Type B pancreatic cell (in vitro differentiated cells): ENCODE measurements at places on chromosomes 6 and 20. TPM values are rescaled to one million over a fixed set of nuclear protein-coding genes. Genes with fewer than 3 reads are reported as not detected.
A peak's percentile ranks its signal among the peaks of the same experiment; 100 is the strongest.

- H3K4me3 ChIP-seq, result no peak overlapping the region
- H3K27ac ChIP-seq, result no peak overlapping the region
- no peak for DNase-seq
- H3K36me3 ChIP-seq, result no peaks in the 10 kb centered on the region
- no peaks in the 10 kb centered on the region for H3K4me1 ChIP-seq
Measured at GRCh38 chr6:67594366-67594765, 1040.7 kb upstream of the ADGRB3 start.

- H3K27ac ChIP-seq, result no peak within 1 kb of the TSS
- H3K4me1 ChIP-seq, result peaks cover 6% of the 10 kb centered on the region
- DNase-seq, result peak; percentile 71
Measured at GRCh38 chr6:136921936-136922684, at the start of gene SLC35D3. TSS of gene SLC35D3 (plus strand) at chr6:136922301. CDS start at chr6:136922429, 128 bp downstream.

DNA sequence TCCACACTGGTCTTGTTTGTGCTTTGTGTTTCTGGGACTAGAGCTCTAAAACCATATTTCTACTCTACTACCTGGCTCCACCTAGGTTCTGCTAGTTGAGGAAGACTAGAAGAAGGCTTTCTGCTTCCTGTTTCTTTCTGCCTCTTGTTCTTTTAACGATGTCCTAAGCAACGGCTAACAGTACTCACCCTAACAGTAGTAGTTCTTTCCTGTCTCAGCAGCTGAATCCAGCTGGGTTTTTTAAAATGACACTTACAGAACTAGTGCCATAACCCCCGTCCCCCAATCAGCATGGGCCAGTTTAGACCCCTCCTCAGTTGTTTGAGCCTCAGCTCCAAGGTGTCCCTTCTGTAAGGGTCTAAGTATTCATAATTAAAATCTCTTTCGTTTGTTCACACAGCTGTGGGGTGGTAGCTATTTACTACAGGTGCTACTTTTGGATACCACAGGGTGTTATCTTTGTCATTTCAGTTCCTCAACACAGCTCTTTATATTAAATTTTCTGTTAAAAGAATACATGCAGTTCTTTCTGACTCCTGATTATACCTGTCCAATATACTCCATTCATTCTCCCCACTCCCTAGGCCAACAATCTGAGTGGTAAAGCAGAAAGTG is 790.2 kb downstream of the DHX35 start:
- no peaks in the 10 kb centered on the region for H3K4me1 ChIP-seq

MDN1 gene
- total RNA-seq, result 36.7 and 43.1 TPM in 2 replicates

GRCh38 chr20:45355209-45356084 is 7.2 kb upstream of the SDC4 start:
- no peak overlapping the region for H3K4me3 ChIP-seq
- H3K27me3 ChIP-seq, result no peaks in the 10 kb centered on the region
- peaks cover 10% of the 10 kb centered on the region for H3K4me1 ChIP-seq

MAFB gene
- 104 and 114 TPM in 2 replicates for total RNA-seq

TINAG gene
- 0.33 TPM in 1 of 2 replicates, not detected in the other for total RNA-seq

DNA sequence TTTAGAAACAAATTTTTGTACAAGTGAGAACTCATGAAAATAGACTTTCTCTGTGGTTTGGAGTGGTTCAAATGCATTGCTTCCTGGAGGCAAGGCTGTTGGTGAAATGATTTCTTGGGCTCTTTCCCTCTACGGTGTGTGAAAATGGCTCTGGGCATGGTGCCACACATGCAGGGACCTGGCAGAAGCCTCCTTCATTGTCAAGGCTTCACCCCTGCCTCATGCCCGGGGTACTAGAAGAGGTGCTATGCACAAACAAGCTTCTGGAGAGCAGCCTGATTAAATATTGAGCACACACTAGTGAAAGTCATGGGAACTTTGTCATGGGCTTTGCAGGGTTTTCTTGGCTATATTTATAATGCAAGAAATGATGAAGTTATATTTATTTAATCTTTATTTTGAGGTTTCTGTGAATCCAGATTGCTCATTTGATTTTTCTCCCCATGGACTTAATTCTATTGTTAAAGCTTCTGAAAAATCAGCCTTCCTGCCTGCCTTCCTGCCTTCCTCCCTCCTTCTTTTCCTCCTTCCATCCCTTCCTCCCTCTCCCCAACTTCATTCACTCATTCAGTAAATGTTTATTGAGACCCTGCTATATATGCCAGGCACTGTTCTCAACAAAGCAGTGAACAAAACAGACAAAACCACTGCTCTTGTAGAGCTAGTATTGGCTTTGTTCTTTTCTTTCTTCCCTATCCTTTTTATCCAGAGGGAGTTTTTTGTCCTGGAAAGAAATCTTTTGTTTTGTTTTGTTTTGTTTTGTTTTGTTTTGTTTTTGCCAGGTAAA is 21.0 kb downstream of the C6orf89 start:
- H3K27ac ChIP-seq, result no peak overlapping the region
- no peak overlapping the region for H3K4me3 ChIP-seq
- peaks cover 23% of the 10 kb centered on the region for H3K36me3 ChIP-seq
- H3K4me1 ChIP-seq, result peaks cover 7% of the 10 kb centered on the region

- H3K4me1 ChIP-seq, result peaks cover 8% of the 10 kb centered on the region
- H3K36me3 ChIP-seq, result peaks cover 19% of the 10 kb centered on the region
- no peak overlapping the region for H3K4me3 ChIP-seq
- no peaks in the 10 kb centered on the region for H3K27me3 ChIP-seq
- peak overlapping the region; percentile 62 for H3K27ac ChIP-seq
Measured at GRCh38 chr6:35073211-35073610, 67.9 kb downstream of the TCP11 start.

CCND3 gene
- total RNA-seq, result 60.4 and 172 TPM in 2 replicates

DNA sequence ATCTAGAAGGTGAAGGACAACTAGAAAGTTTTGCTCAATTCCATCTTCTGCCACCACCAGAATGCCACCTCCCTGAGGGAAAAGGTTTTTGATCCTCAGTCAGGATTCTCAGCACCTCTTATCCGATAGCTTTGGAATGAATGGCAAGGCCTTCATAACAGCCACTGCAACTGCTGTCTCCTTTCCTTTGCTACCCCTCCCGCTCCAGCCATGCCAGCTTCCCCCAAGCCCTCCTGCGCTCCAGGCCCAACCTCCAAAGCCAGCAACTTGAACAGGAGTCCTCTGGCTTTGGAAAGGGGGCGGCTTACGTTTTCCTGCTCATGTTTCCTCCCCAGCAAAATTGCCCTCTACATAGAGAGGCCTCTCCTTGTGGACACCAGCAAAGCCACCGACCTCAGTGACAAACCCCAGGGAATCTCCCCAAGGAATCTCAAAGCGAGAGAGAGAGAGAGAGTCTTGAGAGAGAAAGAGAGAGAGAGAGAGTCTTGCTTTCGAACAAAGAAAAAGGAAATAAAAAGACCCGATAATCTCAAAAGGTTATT is 420 bp upstream of the BTN2A1 start:
- H3K4me1 ChIP-seq, result peaks cover 26% of the 10 kb centered on the region

GRCh38 chr6:163543321-163543720 is 128.8 kb downstream of the QKI start:
- H3K4me1 ChIP-seq, result peaks cover 26% of the 10 kb centered on the region
- H3K27ac ChIP-seq, result no peak overlapping the region
- no peak for DNase-seq

DNA sequence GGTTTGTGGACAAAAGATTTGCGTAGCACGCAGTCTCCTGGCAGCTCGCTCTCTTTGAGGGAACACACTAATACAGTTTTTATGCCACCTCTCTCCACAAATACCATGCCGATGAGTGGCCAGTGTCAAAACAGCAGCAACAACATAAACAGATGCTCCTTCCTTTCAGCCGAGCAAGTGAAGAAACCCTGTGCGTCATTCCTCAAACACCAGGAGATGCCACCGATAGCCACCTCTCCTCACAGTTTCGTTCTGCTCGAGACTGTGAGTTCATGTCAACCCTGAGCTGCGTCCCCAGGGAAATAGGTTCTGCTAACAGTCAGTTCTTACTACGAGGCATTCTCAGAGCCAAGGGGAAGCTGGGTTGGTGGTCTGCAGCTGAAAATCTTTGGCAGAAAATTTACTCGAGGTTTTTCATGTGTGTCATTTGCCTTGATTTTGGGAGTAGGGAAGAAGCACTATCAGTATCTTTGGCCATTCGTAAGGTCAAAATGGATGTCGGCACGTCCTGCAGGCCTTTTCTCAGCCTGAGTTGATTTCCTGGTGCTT is 59.9 kb downstream of the EYA2 start:
- H3K4me1 ChIP-seq, result peaks cover 8% of the 10 kb centered on the region
- H3K27me3 ChIP-seq, result peaks cover 6% of the 10 kb centered on the region
- H3K4me3 ChIP-seq, result no peak overlapping the region
- no peaks in the 10 kb centered on the region for H3K36me3 ChIP-seq

DNA sequence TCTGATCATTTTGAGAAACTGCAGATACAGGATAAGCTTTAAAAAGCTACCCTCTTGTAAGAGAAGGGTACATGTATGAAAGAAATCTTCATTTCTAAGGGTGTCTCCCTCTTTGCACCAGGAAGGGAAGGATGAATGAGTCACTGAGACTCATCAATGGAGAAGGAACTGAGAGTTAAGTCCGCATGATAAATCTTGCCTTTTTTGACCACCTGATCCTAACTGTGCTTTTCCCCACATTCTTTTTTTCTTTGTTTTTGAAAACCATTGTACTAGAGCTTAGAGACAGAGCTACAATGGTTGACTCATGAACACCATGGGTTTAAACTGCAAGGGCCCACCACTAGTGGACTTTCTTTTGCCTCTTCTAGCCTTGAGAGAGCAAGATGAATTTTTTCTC is 353.0 kb upstream of the RGS17 start:
- no peak overlapping the region for H3K27ac ChIP-seq
- H3K36me3 ChIP-seq, result no peaks in the 10 kb centered on the region
- peaks cover 5% of the 10 kb centered on the region for H3K4me1 ChIP-seq
- no peak overlapping the region for H3K4me3 ChIP-seq

DNA sequence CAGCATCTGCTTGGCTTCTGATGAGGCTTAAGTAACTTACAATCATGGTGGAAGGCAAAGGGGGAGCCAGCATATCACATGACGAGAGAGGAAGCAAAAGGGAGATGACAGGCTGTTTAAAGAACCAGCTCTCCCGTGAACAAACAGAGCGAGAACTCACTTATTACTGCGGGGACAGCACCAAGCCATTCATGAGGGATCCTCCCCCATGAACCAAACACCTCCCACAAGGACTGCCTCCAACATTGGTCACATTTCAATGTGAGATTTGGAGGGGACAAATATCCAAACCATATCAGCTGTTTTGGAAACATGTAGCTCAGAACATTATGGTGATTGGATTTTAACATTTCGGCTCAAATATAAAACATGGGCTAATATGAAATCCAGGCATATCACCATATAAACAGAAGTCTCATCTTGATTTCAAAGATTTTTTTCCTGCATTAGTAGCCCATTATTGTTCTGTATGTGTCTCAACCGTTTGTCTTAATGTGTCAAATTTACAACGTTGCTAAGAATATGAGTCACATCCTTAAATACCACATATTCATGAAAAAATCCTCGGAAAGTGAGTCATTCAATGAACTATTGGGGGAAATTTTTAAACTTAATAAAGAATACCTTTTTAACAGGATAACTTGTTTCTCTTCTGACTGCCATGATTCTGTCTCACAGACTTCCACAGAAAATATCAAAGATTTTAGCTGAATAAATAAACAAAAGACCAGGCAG is 894.3 kb downstream of the TFAP2A start:
- H3K4me3 ChIP-seq, result no peak overlapping the region
- no peaks in the 10 kb centered on the region for H3K36me3 ChIP-seq
- DNase-seq, result no peak

DNA sequence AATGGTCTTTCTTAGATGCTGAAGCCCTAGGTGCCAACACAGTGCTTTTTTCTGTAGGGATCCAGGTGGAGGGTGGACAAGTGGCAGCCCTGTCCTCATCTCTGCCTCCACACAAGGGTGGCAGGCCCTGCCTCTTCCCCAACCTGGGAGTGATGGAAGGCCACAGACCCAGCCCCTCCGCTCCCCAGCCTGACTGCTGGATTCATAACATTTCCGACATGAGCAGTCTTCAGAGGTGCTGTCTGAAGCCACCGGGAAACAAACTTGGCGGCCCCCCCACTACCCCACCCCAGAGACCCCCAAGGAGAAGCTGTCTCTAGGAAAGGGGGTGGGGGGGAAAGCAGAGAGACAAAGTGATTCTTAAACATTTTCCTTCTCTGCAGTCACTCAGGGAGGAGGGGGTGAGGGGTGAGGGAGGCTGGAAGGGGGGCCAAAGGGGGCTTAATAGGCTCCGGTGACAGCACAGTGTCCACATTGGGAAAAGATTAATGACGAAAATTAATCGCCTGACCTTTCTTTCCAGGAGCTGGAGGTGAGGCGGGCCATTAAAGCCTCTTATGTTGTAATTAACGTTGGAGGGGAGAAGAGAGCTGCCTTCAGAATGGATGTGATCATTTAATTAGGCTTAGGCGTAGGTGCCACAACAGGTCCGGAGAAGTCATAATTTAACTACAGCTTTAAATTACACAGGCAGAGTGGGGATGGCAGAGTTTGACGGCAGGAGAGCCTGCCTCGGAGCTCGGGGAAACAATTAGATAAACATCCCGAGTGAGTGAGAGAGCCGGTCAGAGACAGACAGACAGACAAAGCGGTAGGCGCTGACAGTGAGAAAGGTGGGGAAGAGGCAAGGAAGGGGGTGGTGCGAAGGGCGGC is 76.8 kb upstream of the FOXP4 start:
- H3K36me3 ChIP-seq, result no peaks in the 10 kb centered on the region
- peak overlapping the region; percentile 68 for H3K27ac ChIP-seq
- DNase-seq, result no peak
- H3K27me3 ChIP-seq, result peaks cover 18% of the 10 kb centered on the region
- peaks cover 58% of the 10 kb centered on the region for H3K4me1 ChIP-seq
- peak overlapping the region; percentile 85 for H3K4me3 ChIP-seq

GRCh38 chr20:62308102-62308822 is 5.5 kb downstream of the ADRM1 start:
- DNase-seq, result no peak

DNA sequence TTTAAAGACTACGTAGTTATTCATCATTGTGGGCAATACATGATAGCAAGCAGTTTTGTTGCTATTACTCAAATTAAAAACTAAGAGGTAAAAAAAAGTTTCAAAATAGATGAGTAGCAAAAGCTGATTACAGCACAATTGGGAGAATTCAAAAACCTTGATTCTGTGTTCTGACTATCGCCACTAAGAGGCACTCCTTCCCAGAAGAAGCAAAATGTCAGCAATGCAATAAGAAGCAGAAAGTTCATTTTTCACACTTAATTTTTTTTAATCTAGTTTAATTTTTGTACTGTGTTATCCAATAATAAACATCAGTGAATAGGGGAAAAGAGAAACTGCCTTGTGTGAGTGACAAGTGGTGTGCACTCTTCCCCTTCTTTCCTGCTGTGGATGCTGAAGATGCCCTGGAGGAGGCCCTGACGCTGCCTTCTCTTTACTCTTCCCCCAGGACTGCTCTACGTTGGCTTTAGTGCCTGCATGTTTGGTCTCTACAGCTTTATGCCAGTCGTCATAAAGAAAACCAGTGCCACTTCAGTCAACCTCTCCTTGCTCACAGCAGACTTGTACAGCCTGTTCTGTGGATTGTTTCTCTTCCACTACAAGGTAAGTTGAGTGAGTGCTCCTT is 263.2 kb upstream of the PLN start:
- DNase-seq, result no peak
- no peaks in the 10 kb centered on the region for H3K36me3 ChIP-seq
- no peak overlapping the region for H3K27ac ChIP-seq
- H3K4me1 ChIP-seq, result peaks cover 4% of the 10 kb centered on the region
- H3K4me3 ChIP-seq, result no peak overlapping the region
